ENCODE measurements at places on chromosomes 16 and 17.

DNA sequence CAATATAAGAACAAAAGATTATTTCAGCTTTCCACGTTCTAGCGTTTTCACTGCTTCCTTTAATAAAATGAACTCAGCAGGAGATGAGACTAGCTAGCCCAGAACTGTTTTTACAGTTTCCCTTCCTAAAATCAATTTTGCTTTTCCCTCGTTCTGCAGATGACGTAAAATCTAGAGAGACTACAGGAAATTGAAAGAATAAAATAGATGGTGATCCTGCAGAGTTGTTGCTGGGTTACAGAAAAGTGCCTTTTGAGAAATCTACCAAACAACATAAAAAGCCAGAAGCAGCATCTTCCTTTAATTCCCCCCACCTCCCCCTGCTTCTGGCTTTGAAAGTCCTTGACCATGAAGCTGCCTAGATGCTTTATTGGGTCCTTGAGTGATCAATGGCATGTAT, 96.8 kb upstream of the CLEC3A start:
- DNase-seq = no peak

GRCh38 chr17:82239926-82240505, 11.2 kb downstream of the SLC16A3 start:
- DNase-seq = peak; percentile 26

DNA sequence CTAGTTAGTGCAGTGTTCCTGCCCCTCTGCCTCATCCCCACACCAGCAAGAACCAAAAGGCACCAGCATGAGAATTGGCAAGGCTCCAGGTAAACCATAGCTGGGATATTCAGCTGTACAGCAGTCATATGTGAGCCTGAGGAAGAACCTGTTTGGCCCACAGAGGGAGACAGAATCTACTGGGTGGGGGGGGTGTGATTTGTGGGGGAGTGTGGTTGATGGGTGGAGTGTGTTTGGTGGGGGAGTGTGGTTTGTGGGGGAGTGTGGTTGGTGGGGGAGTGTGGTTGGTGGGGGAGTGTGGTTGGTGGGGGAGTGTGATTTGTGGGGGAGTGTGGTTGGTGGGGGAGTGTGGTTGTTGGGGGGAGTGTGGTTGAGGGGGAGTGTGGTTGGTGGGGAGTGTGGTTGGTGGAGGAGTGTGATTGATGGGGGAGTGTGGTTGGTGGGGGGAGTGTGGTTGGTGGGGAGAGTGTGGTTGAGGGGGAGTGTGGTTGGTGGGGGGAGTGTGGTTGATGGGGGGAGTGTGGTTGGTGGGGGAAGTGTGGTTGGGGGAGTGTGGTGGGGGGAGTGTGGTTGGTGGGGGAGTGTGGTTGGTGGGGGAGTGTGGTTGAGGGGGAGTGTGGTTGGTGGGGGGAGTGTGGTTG, 19.5 kb downstream of the MINK1 start:
- no peak for DNase-seq

DNA sequence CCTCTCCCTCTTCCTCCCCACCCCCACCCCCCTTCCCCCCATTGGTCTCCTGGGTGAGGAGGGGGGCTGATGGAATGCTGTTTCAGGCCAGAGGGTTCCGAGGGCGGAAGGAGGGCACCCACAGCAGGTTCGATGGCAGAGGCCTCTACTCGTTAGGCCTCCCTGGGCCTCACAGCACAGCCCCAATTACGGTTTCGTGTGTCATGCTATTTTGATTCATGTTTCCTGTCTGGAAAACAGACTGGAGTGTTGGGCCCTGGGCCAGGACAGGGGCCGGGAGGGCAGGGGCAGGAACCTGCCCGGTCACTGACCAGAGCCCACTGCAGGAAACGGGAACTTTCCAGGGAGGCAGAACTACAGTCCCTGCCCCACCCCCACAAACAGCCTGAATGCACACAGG, 138.2 kb downstream of the C16orf95 start:
- no peak for DNase-seq

GRCh38 chr16:4176906-4177417, 60.7 kb upstream of the ADCY9 start:
- no peak for DNase-seq

Measured in NCI-H1092 (cell line).